ENCODE measurements at places on chromosomes 5 and 9. TPM values are rescaled to one million over a fixed set of nuclear protein-coding genes. Genes with fewer than 3 reads are reported as not detected.

DNA sequence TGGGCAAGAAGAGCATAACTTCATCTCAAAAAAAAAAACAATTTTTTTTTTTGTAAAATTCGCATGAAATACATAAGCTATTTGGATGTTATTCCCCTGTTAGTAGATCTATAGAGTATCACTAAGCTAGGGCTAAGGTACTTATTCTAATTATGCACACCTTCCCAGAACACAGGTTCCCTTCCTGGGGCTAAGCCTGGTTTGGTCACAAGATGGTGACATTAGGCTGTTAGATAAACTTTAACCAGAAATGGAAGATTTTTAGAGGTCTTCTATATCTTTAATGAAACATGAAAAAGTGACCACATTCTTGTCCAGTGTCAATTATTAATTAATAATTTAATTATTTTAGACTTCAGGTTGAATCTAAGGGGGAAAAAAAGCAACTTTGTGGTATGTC, 433.5 kb downstream of the CDH18 start:
- H3K4me3 ChIP-seq, result no peak overlapping the region
- H3K4me1 ChIP-seq, result no peaks in the 10 kb centered on the region
- H3K27ac ChIP-seq, result no peak overlapping the region
- no peaks in the 10 kb centered on the region for H3K36me3 ChIP-seq
- no peak for DNase-seq
- no peaks in the 10 kb centered on the region for H3K27me3 ChIP-seq

The HAVCR1 gene
- total RNA-seq, result not detected

DNA sequence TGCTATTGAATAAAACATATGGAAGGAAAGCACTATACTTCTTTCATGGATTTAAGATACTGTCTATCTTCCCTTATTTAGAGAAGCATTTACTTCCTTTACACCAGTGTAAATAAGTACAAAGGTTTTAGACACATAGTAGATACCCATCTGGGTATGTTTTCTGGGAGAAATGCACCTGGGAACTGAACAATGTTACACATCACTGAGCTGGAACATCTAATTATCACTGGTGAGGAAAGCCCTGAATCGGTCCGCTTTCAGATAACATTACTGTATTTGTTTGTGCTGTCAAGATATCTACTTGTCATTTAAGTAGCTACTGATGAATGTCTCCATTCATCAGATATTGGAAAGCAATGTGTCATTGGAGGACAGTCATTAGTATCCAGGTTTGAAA, 964.7 kb upstream of the PTPRD start:
- H3K27ac ChIP-seq, result no peak overlapping the region
- DNase-seq, result no peak
- no peaks in the 10 kb centered on the region for H3K36me3 ChIP-seq
- H3K27me3 ChIP-seq, result no peaks in the 10 kb centered on the region
- no peak overlapping the region for H3K4me3 ChIP-seq

The CARTPT gene
- 12.7 TPM for total RNA-seq

The DCAF10 gene
- total RNA-seq, result 23.5 TPM

DNA sequence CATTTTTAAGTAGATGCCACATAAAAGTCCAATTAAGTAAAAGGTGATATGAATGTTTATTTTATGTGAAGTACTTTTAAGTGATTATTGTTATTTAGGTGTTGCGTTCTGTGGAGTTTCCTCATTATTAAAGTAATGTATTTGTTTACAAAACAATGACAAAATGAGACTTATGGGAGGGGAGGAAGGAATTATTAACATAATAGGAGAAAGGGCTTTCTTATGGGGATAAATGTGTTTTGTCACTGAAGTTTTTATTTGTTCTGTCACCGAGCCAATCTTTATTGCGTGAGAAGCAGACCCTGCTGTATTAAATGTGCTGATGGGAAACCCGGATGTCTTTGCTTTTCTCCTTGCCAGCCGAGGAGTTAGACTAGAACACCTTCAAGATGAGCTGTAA, 44.5 kb downstream of the TRIO start:
- no peak for DNase-seq
- peaks cover 38% of the 10 kb centered on the region for H3K4me1 ChIP-seq
- H3K27me3 ChIP-seq, result no peaks in the 10 kb centered on the region
- no peaks in the 10 kb centered on the region for H3K36me3 ChIP-seq
- peak overlapping the region; percentile 95 for H3K27ac ChIP-seq

GRCh38 chr9:37958154-37958553, 54.2 kb upstream of the SLC25A51 start:
- no peak overlapping the region for H3K4me3 ChIP-seq
- no peak overlapping the region for H3K27ac ChIP-seq
- peaks cover 14% of the 10 kb centered on the region for H3K4me1 ChIP-seq

DNA sequence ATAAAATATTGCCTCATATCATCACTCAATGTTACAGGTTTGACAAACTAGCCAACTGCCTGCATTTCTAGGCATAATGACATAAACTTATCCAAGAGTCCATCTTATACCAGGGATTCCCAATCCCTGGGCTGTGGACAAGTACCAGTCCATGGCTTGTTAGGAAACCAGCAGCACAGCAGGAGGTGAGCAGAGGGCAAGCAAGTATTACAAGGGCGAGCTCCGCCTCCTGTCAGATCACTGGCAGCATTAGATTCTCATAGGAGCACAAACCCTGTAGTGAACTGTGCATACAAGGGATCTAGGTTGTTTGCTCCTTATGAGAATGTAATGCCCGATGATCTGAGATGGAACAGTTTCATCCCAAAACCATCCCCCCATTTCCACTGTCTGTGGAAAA, 144.9 kb downstream of the PRKACG start:
- peaks cover 7% of the 10 kb centered on the region for H3K4me1 ChIP-seq
- H3K27me3 ChIP-seq, result no peaks in the 10 kb centered on the region
- H3K27ac ChIP-seq, result no peak overlapping the region
- no peak for DNase-seq
- no peak overlapping the region for H3K4me3 ChIP-seq

DNA sequence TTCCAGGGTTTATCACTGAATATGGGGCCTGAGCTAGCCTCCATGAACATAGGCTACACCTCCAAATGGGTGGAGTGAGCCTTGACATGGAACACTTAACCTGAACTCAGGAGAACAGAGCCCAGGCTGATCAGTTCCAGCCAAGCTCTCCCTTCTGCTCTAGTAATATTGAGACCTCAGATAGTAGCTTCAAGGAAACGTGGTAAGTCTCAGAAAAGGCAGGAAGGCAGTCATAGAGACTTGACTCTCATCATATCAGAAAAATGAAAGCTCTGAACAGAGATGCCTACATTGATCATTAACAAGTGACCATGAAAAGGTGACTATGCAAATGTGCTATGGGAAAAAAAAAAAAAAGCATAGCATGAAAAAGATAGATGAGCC, 40.5 kb upstream of the MYO10 start:
- H3K4me3 ChIP-seq, result no peak overlapping the region
- no peak for DNase-seq
- no peaks in the 10 kb centered on the region for H3K27me3 ChIP-seq
- H3K4me1 ChIP-seq, result no peaks in the 10 kb centered on the region
- H3K36me3 ChIP-seq, result no peaks in the 10 kb centered on the region
- H3K27ac ChIP-seq, result no peak overlapping the region

The CATSPER3 gene
- total RNA-seq, result not detected

The BTNL3 gene
- not detected for total RNA-seq

- H3K4me3 ChIP-seq, result no peak overlapping the region
- H3K27ac ChIP-seq, result no peak overlapping the region
- no peaks in the 10 kb centered on the region for H3K36me3 ChIP-seq
- H3K27me3 ChIP-seq, result no peaks in the 10 kb centered on the region
Measured at GRCh38 chr9:34540827-34541226, 18.0 kb upstream of the ENHO start.

DNA sequence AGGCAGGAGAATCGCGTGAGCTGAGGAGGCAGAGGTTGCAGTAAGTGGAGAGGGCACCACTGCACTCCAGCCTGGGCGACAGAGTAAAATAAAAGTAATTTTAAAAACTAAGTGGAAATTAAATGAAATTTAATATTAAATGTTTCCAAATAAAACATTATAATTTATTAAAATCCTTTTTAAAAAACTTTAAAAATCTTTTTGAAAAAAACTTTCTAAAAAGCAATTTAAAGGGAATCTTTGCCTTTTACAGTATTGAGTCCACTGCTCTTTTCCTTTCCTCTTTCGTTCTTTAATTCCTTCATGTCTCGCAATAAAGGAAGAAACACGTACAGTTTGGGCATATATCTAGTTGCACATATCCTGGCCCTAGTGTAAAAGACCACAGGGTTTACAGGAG, 77.8 kb upstream of the DMRT1 start:
- no peaks in the 10 kb centered on the region for H3K27me3 ChIP-seq
- no peak overlapping the region for H3K4me3 ChIP-seq
- DNase-seq, result no peak
- H3K4me1 ChIP-seq, result peaks cover 17% of the 10 kb centered on the region
- no peaks in the 10 kb centered on the region for H3K36me3 ChIP-seq

The ACOT12 gene
- not detected for total RNA-seq

The PIP5K1B gene
- total RNA-seq, result 0.85 TPM

The TMEM252 gene
- total RNA-seq, result not detected

The LEAP2 gene
- 0.21 TPM for total RNA-seq

DNA sequence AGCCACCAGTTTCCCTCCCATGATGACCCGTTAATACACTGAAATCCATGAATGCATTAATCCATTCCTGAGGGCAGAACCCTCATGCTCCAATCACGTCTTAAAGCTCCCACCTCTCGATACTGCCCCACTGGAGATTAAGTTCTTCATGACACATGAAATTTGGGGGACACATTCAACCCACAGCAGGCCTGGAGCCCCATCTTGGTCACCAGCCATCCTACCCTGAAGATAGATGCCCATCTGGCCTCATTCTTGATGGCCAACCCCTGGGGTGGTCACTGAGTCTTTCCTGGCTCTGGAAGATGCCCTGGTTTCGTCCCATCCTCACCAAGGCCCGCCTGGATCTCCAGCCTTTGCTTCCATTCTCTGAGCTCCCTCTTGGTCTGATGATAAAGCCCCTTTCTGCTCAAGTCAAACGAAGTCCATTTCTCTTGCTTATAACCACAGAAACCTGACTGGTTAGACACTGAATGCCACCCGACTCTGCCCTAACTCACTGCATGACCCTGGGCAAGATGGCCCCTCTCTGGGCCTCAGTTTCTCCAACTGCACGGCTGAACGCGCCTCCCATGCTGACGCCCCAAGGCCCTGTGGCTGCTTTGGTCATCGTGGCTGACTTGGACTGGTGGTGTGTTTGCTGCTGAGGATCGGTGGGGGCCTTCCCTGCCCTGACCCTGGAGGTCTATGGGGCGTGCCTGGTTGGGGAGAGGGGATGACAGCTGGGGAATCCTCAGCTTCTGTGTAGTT, 138.4 kb upstream of the IER5L start:
- peak overlapping the region; percentile 77 for H3K27ac ChIP-seq
- H3K36me3 ChIP-seq, result no peaks in the 10 kb centered on the region
- peaks cover 27% of the 10 kb centered on the region for H3K4me1 ChIP-seq
- H3K4me3 ChIP-seq, result no peak overlapping the region

The GOLGA2 gene
- total RNA-seq, result 74.9 TPM

GRCh38 chr5:69209602-69210001, 20.2 kb downstream of the CENPH start:
- H3K27me3 ChIP-seq, result no peaks in the 10 kb centered on the region
- H3K4me3 ChIP-seq, result no peak overlapping the region
- no peaks in the 10 kb centered on the region for H3K36me3 ChIP-seq

The PCDHGA8 gene
- total RNA-seq, result 3.2 TPM

The C9 gene
- 0.96 TPM for total RNA-seq

GRCh38 chr5:145718956-145719355, 116.2 kb downstream of the PRELID2 start:
- no peaks in the 10 kb centered on the region for H3K27me3 ChIP-seq
- DNase-seq, result no peak

GRCh38 chr5:40623480-40624420, 56.0 kb upstream of the PTGER4 start:
- H3K27me3 ChIP-seq, result no peaks in the 10 kb centered on the region
- no peak overlapping the region for H3K4me3 ChIP-seq
- no peaks in the 10 kb centered on the region for H3K36me3 ChIP-seq
- H3K27ac ChIP-seq, result no peak overlapping the region
- no peak for DNase-seq

- H3K27ac ChIP-seq, result no peak overlapping the region
- no peaks in the 10 kb centered on the region for H3K27me3 ChIP-seq
- no peaks in the 10 kb centered on the region for H3K36me3 ChIP-seq
- H3K4me3 ChIP-seq, result no peak overlapping the region
- no peak for DNase-seq
Measured at GRCh38 chr5:71701407-71701806, 17.7 kb upstream of the CARTPT start.

DNA sequence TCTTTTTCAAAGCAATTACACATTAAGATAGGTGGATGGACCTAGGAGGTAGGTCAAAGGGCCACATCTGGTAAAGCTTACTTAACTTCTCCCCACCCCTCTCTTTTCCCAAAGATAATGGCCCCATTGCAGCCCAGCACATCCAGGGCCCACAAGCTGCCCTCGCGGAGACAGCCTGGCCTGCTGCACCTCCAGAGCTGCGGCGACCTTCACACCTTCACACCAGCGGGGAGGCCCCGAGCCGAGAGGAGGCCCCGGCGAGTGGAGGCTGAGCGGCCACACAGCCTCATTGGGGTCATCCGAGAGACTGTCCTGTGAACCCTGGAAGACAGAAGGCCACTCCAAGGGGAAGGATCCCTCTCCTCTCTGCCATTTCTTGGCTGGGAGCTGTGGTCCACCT, 66.5 kb downstream of the ENTREP1 start:
- no peak overlapping the region for H3K4me3 ChIP-seq
- peaks cover 7% of the 10 kb centered on the region for H3K36me3 ChIP-seq
- H3K27ac ChIP-seq, result no peak overlapping the region
- no peak for DNase-seq

GRCh38 chr5:24642022-24642421, 2.8 kb downstream of the CDH10 start:
- no peaks in the 10 kb centered on the region for H3K36me3 ChIP-seq
- H3K27ac ChIP-seq, result no peak overlapping the region
- H3K4me3 ChIP-seq, result no peak overlapping the region

GRCh38 chr9:131385296-131385695, 8.6 kb upstream of the PRRC2B start:
- H3K4me1 ChIP-seq, result no peaks in the 10 kb centered on the region
- no peak for DNase-seq
- no peak overlapping the region for H3K27ac ChIP-seq
- no peaks in the 10 kb centered on the region for H3K36me3 ChIP-seq
- H3K4me3 ChIP-seq, result no peak overlapping the region
- no peaks in the 10 kb centered on the region for H3K27me3 ChIP-seq

DNA sequence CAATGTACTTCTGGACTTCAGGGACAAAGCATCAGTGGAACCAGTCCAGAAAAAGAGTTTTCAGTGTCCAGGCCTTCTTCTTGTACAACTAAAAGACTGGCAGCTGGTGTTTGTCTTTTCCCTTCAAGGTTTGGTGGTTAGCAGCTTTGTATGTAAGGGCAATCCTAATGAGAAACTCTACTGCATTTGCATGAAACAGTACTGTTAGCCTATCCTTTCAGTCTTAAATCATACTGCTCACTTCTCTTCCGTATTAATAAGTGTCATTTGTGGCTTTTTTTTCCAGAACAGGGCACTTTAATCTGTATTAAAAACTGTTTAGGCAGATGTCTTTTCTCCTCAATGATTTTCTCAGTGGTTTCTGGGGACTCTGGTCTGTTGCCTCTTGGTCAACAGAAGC, 48.9 kb downstream of the FAM174A start:
- H3K4me3 ChIP-seq, result no peak overlapping the region
- no peaks in the 10 kb centered on the region for H3K27me3 ChIP-seq
- H3K36me3 ChIP-seq, result peaks cover 20% of the 10 kb centered on the region
- no peak overlapping the region for H3K27ac ChIP-seq
- H3K4me1 ChIP-seq, result no peaks in the 10 kb centered on the region

All from ascending aorta (tissue), 2 donors.